ENCODE measurements at places on chromosomes 1 and 21.

GRCh38 chr1:116690849-116691406 is 23.4 kb upstream of the IGSF3 start:
- no peak for DNase-seq

DNA sequence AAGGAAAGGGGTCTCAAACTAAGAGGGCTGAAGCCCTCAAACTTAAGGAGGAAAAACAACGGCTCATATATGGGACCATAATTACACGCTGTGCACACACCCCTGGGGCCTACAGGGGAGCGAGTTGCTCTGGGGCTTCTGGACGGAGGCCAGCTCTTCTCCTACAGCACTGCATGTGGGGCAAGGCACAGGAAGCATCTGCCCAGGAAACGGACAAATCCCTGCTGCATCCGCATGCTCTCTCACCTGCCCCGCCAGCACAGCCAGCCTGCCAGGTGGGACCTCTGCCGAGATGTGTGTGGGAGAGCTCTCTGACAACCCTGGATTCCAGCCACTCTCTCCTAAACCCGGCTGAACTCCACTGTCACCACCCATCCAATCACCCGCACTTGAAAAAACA is 54.1 kb downstream of the MRPL37 start:
- DNase-seq = no peak

DNA sequence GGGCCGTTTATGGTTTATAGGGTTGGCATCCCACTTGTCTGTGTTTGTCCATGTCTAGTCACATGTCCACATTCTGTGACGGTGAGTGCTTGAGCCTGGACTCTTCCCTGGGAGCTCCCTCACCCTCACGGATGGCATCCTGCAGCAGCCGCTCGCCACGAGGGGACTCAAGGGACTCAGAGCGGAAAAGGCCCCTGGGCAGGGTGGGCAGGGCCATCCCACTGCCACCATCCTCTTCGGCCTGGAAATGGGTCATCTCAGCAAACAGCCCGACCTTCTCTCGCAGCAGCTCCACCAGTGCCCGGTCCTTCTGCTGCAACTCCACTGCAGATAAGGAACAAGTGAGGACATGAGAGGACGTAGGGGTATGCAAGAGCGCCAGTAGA is 11.1 kb downstream of the RXFP4 start:
- DNase-seq = no peak

GRCh38 chr1:72336776-72337175 is 54.4 kb upstream of the NEGR1 start:
- DNase-seq = no peak

GRCh38 chr21:42319376-42319775 is 4.2 kb upstream of the TFF3 start:
- no peak for DNase-seq

GRCh38 chr1:154759793-154760192 is 110.3 kb downstream of the KCNN3 start:
- no peak for DNase-seq

DNA sequence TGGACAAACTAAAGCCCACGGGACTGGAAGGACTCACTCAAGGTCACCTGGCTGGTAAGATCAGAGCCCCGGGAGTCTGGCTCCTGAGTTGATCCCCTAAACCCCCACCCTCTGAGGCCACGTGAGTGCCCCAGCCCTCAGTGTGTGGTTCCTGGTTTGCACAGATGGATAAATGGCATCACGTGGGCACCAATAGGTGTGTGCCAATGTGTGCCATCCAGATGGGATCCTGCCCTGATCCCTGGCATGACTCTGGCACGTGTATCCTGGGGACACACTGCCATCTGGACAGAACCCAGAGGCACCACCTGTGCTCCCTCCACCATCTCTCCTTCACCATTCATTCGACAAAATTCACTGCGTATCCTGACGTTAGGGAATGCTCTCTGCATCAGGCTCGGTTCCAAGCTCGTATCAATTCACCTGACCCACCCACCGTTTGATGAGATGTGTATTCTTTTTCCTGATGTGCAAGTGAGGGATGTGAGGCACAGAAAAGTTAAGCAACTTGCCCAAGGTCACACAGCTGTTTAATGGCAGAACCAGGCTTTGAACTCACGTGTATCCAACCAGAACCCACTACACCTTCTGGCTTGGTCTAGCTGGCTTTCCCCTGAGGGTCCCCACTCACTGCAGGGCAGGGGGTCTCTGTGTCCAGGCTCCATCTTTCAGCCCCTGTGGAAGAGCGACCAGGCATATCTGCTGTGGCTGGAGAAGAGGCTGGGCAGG is 49.8 kb upstream of the PAX7 start:
- no peak for DNase-seq

- DNase-seq = no peak
These were observed 9.7 kb downstream of the KISS1 start for GRCh38 chr1:204186597-204186996.

GRCh38 chr1:244989813-244990212 is 125.5 kb upstream of the HNRNPU start:
- DNase-seq = no peak

DNA sequence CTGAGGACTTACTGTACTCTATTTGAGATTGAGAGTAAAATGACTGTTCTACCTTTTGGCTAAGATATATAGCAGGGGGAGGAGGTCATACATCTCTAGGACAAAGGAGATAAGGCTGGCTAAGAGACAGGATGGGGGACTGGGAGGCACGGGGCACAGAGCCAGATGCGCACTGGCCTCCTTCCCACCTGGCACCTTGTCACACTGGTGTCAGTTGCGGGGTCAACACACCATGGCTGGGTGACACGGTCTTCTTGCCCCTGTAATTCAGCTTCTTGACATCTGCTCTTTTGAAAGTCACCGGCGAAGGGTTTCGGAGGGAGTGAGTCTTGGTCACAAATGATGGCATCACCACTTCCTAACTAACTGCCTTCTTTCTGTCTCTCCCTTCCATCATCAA is 177.3 kb downstream of the ZSCAN20 start:
- no peak for DNase-seq

GRCh38 chr1:210143465-210144062 is 89.0 kb upstream of the SERTAD4 start:
- peak; percentile 23 for DNase-seq

GRCh38 chr1:161838362-161838761 is 72.2 kb downstream of the ATF6 start:
- DNase-seq = no peak

DNA sequence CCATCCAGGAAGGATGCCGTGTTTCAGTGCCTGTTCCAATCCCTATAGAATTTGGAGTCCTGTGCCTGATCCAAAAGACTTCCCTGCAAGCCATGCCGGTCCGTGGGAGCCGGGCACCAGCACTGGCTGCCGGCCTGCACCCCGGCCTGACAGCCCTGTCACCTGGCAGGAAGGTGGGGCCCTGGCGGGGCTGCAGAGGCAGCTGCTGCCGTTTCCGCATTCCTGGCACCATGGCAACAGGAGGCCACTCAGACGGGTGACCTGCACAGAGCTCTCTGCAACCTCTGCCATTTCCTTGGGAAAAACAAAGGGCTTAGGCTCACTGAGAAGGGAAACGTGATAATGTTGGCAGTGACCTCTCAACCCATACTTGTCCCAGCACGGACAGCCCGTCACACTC is 63.2 kb upstream of the TMEM51 start:
- DNase-seq = no peak

DNA sequence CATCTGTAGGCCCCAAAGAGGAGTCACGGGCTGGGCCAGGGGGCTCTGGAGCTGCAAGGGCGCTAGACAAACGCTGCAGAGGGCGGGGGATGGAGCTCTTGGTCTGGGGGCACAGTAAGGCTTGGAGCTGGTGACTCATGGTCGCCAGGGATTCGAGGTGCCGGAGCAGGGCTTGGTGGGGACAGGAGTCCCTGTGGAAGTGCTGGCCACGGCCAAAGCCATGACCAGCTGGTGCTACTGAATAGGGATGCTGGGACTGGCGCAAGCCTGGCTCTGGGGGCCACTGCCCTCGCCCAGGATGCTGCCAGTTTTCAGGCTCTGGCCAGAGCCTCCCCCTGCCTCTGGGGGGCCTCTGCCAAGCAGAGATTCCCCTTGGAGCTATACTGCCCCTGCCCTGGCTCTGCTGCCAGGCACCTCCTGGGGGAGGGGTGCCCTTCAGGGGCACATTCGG is 25.2 kb downstream of the SPOCD1 start:
- no peak for DNase-seq

- DNase-seq = no peak
These were observed 87.8 kb downstream of the DNM3 start for GRCh38 chr1:171929121-171929520.

GRCh38 chr1:199898654-199899053 is 128.9 kb upstream of the NR5A2 start:
- no peak for DNase-seq

DNA sequence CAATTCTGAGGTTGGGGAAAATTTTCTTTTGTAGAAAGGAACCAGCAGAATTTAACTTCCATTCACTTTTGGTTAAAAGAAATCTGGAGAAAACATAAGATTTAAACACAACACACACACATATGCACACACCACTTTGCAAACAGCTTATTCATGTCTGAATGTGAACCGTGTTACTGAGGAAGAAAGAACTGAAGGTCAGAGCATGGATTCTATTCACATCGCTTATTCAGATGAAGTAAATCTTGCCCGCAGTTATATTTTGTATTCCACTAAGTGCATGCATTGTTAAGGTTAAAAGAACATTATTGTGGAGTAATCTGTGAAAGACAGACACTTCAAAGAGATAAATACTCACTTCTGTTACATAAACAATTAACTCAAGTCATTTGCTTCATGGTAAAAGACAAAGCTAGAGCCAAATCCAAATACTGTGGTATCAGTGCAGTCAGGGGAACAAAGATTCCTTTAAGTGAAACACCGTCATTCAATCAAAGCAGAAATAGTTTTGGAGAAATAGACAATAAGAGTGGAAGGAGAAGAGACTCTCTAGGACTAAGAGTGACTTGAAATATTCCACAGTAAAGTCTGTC is 82.0 kb downstream of the LRRC53 start:
- DNase-seq = no peak

GRCh38 chr1:216502528-216503162 is 79.4 kb upstream of the USH2A start:
- no peak for DNase-seq

GRCh38 chr1:87327376-87328271 is 1.1 kb upstream of the LMO4 start:
- DNase-seq = no peak
